ENCODE measurements at places on chromosomes 1 and 21. TPM values are rescaled to one million over a fixed set of nuclear protein-coding genes. Genes with fewer than 3 reads are reported as not detected.

Gene CGN
- total RNA-seq: 3.3 TPM

DNA sequence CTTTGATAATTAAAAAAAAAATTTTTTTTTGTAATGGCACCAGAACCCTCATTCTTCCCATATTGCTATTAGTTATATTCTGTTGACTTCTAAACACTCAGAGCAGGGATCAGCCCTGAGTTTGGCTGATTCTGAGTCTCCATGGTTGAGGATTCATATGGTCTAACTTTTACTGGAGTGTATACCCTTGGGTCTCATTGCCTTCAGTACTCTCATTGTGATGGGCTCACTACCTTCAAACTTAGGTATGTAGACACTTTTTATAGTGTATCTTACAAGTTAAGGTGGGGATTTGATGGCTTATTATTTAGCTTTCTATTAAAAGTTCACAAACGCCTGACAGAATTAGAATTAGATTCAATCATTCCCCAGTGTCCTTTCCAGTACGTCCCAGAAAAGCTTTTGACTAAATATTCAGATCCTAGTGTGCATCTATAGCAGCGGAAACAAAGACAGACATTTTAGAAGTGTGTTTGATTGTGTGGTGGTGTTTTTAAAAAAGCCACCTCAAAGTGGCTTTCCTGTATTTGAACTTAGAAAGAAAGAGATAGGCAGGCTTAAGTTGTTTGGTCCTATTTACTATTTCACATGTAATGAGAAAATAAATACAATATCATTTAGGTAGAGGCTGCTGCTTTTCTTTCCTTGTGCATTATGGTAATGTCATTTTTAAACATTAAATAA lies 1.4 kb downstream of the MACF1 start:
- DNase-seq: no peak

GRCh38 chr1:172902861-172903381 lies 147.8 kb downstream of the TNFSF18 start:
- DNase-seq: no peak

GRCh38 chr1:1041092-1041523 lies 21.2 kb downstream of the AGRN start:
- DNase-seq: no peak

GRCh38 chr1:7106442-7107108 lies 321.3 kb downstream of the CAMTA1 start:
- no peak for DNase-seq

- no peak for DNase-seq
Observed at GRCh38 chr1:43801203-43801602, 93.9 kb downstream of the ST3GAL3 start.

DNA sequence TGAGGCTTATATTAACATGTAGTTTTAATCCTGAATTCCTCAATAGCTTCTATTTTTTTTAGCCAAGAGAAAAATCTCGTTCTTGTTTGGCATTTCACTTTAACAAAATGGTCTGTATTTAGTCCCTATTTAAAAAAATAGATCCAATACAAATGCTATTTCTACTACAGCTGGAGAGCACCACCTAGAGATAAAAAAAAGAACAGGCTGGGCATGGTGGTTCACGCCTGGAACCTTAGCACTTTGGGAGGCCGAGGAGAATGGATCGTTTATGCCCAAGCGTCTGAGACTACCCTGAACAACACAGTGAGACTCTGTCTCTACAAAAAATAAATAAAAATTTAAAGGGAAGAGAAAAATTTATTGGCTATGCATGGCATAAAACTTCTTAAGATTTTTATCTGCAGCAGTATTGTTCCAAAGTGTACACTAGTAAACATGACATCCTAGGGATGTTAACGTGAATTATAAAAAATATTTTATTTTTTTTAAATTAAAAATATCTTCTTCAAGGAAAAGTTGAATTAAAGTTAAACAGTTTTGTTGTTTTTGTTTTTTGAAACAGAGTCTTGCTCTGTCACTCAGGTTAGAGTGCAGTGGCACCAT lies 4.4 kb downstream of the ST7L start:
- DNase-seq: no peak

- DNase-seq: no peak
Observed at GRCh38 chr21:45512626-45513002, 29.6 kb downstream of the SLC19A1 start.

DNA sequence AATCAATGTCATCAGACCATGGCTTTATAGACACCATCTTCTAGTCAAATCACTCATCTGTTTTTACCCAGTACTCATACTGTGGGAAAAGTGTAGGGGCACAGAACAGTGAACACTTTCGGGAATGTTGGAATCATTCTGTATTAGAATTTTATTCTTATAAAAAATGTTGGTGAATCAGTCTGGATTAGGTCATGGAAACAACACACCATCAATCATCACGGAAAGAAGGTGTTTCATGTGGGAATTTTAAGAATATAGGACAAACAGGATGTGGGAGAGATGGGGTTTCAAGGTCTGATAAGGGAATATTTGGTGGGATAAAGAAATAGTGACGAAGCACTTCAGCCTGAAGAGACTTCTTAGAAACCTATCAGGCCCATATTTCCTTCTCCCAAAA lies 17.3 kb downstream of the GBP1 start:
- DNase-seq: no peak

DNA sequence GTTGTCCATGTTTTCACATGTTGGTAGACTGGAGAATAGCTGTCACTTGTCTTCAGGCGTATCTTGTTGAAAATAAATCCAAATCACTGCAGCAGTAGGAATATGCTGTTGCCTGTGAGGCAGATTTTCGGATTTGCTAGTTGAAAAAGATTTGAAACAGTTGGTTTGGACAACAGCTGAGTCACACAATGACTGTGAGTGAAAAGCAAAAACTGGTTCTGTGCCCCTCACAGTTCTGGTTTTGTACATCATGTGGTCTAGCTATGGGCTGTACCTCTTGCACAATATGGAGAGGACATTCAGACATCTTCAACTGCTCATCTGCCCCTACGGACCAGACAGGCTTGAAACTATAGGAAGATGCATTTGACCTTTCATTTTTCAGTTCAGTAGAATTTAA lies 1.8 kb downstream of the ARF1 start:
- no peak for DNase-seq

DNA sequence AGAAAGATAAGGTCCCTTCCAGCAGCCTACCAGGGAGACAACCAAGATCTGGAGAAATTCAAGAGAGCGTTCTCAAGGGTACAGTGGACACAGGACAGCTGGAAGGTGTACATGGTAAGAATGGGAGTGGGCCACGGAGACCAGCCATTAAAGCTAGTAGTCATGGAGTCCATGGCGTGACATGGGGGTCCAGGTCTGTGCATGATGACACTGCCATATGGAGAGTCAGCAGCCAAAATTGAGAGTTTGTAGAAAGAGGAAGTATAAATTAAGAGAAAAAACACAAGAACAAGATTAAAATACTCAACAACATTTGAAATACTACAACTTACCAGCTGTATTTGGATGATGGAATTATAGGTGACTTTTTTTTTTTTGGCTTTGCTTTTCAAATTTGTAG lies 7.9 kb upstream of the LORICRIN start:
- DNase-seq: no peak

GRCh38 chr1:205927676-205928075 lies 15.6 kb downstream of the SLC26A9 start:
- DNase-seq: no peak

- no peak for DNase-seq
Observed at GRCh38 chr1:213166852-213167251, 115.8 kb downstream of the RPS6KC1 start.

DNA sequence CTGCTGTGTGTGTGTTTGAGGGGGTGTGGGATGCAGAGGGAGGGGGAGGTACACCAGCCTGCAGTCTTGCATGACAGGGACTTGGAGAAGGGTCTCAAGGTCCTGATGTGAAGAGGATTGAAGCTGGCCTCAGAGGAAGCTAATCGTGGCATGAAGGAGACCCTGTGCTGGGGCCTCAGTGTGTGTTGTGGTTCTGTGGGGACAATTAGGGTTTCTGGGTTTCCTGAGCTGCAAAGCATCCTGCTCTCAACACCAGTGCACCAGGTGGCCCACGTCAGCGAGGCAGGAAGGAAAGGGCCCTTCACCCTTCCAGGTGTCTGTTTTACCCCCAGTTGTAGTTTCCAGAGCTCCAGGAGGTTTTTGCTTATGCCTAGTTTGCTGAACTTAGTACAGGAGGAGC lies 52.8 kb downstream of the TENT5C start:
- no peak for DNase-seq

DNA sequence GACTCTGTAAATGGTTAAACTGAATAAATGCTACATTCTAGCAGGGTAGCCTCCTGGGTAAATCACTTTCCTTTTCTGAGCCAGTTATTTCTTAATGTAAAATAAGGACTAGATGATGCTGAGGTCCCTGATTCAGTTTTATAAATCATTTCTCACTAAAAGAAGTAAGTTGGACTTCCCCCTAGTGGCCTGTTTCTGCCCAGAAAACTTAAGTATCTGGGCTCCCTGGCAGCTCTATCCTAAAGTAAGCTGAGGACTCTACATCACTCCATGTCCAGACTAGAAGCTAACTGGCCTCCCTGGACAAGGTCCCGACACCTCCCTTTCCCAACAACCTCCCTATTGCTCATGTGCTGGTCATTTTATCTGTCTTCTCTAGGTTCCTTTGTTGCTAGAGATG lies 3.0 kb downstream of the GPN2 start:
- no peak for DNase-seq

Gene TSSK3
- 0.63 TPM for total RNA-seq

Gene ITLN1
- 1,064 TPM for total RNA-seq

Gene PSMA5
- 27.6 TPM for total RNA-seq

- DNase-seq: peak; percentile 66
Observed at GRCh38 chr1:33986390-33987095, 122.7 kb downstream of the HMGB4 start.

DNA sequence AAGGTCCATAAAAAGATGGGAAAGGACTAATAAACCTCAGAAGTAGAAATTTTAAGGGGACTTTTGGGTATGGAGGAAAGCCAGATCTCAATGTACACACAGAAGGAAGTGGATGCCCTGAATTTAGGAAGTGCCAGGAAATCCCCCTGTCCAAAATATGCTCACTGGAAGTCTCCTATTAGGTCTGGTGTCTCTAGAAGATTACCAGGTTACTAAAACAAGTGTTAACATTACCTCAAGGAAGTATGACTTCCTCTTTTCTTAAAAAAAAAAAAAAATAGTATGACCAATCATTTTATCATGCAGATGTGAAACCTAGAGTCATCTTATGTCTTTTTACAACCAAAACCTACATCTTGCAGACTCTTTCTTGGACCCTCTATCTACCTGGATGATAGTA lies 30.7 kb downstream of the CD58 start:
- DNase-seq: no peak

GRCh38 chr21:25980710-25981109 lies 189.9 kb downstream of the APP start:
- no peak for DNase-seq

GRCh38 chr1:65360648-65361047 lies 51.3 kb downstream of the DNAJC6 start:
- DNase-seq: no peak

Gene FCMR
- total RNA-seq: 1.3 TPM

DNA sequence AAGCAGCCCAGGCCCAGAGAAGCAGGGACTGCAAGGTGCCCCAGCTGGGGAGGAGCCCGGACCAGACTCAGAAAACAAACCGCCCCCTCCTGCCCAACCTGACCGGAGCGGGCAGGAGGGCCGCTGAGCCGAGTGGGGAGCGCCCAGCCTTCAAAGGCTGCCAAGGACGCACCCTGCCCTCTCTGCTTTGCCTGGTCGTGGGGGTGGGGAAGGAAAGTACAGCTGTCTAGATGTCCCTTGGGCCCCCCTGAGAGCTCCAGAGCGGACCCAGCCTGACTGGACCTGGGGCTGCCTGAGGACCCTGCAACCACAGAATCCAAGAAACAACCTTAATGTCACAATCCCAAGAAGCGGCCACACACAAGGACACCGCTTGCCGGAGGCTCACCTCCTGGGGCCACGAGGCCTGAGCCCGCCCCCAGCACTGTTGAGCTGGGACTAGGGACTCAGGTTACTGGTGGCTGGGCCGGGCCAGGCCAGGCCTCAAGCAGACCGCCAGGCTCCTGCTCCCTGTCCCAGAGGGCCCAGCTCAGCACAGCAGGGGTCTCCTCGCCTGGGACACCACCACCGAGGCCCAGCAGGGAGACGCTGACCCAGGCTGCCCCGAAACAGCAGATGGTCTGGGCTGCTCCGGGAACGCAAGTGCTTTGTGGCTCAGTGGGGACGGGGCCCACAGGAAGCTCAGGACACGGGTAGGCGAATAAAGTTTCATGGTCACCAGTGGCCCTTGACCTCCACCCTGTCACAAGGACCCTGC lies 1.4 kb downstream of the DVL1 start:
- DNase-seq: no peak

GRCh38 chr1:95197616-95198252 lies 36.3 kb upstream of the RWDD3 start:
- no peak for DNase-seq
